ENCODE measurements at places on chromosomes 6 and 20.

GRCh38 chr20:43726811-43727338 is at the start of gene GTSF1L:
Gene GTSF1L, minus strand, starts transcription at chr20:43727002. Its CDS starts 308 bp downstream, at chr20:43726694.
- no peak for DNase-seq

DNA sequence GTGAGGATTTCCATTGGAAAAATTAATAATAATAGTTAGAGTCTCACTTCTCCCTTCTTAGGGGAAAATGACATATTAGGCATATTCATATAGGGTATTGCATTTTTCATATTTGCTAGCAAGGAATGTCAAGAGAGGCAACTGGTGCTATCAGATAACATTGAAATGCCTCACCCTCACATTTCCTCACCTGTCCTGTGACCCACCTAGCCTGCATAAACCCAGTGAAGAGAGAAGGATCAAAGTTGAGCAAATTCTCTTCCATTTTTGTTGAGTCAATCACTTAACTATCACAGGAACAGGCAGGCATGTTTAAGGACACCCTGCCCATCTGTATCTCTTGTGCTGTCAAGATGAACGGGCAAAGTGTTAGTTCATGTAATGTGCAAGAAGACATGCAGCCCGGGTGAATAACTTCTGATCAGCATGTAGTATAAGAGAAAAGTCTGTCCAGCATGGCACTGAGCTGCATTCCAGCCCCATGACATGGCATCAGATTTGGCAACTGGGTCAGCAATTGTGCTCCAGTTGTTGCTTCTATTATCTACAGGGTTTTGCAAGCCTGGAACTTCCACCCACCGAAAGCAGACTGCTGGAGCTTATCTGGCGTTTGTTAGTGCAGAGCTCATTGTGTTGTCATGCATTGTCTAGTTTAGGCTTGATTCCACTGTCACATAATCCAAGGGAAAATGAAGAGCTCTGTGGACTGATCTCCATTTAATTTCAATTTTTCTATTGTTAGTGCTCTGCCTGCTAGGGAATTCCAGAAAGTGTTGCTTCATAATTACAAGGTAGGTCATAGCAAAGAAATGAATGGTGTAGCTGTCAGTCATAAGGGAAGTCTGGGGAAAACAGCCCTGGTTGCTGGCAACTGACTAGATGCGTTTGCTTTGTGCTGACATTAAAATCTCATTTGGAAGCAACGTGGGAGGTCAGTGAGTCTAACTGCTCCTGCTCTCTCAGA is 138.4 kb upstream of the TNFAIP3 start:
- no peak for DNase-seq

- DNase-seq: no peak
These were observed 628.1 kb upstream of the CITED2 start for GRCh38 chr6:140002396-140003022.

DNA sequence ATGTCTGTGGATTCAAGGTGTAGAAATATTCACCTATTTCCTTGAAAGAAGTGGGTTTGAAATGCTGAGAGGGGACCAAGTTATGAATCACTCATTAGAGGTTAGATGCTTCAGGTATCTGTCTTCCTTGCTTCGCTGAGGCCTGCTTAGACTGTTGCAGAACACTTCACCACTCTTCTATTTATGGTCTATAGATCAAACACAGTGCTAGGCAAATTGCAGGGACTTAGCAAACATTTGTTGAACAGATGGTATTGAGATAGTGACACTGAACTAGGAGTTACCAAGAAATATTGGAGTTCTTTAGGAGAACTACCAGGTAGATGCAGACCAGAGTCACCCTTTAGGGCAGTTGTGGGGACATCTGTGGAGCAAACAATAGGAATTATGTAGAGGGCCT is 123.8 kb downstream of the RFPL4B start:
- no peak for DNase-seq

- no peak for DNase-seq
These were observed 18.7 kb downstream of the SGK1 start for GRCh38 chr6:134299236-134299635.

GRCh38 chr6:3789896-3790558 is 38.5 kb upstream of the PXDC1 start:
- no peak for DNase-seq

- DNase-seq: no peak
These were observed 239.1 kb downstream of the CDC5L start for GRCh38 chr6:44626616-44627015.

GRCh38 chr6:117870486-117871242 is 36.4 kb upstream of the SLC35F1 start:
- DNase-seq: no peak

DNA sequence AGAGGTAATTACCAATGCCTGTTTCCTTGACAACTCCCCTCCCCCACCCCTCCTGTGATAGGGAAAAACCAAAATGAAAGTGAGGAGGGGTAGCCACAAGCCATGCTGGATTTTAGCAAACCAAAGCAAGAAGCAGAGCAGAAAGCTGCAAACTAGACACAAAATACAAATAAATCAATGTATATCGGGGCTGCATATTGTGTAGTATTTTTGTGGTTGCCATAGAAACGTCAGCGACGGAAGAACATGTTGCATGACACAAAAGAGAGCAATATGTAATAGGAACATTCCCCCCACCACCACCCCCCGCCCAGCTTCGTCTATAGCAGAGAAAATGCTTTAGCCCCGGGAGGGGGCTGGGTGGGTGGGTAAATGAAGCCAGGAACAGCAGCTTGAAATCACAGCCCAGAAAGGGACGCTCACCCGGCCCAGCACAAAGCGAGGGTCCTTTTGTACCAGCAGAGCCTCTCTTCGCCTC is 548 bp downstream of the AGPAT4 start:
- DNase-seq: no peak

DNA sequence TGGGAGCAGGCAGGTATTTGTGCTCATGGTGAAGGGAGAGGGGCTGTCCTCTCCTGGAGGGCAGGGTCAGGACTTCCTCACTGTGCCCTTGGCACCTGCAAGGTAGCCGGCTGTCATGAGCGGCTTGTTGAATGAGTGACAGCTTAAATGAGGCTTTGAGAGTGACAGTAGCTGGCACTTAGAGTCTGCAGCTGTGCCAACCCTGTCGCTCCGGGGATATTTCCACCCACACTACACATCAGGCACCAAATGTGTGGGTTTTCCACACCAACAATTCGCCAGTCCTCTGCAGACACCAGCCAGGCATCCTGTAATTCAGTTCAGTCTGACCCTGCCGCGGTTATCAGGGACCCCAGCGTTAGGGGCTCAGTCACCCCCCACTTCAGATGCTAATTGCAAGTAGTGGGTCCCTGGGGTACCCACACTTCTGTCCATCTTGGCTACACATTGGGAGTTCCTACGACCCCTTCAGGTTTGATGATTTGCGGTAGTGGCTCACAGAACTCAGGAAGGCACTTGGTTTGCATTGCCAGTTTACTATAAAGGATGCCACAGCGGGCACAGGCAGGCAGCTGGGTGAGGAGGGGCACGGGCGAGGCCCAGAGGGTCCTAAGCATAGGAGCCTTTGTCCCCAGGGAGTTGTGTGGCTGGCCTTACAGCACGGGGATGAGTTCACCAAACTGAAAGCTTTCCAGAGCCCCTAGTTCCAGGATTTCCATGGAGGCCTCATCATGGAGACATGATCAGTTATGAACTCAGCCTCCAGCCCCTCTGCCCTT is 9.1 kb downstream of the MTG2 start:
- no peak for DNase-seq

DNA sequence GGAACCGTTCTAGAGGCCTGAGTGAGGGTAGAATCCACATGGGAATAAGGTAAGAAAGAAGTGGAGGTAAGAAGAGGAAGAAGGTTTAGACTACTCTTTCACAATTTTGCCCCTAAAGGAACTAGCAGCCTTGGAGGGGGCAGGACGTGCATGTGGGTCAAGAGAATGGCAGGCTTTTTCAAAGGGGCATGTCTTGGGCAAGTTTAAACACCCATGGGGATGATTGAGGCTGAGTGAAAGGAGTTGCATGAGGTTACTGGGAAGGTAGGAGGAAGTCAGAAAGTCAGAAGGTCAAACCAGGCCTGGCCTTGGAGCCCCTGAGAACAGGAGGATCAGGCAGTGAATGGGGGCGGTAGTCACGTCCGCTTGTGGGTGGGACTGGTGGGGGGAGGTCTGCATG is 10.2 kb downstream of the ADA start:
- no peak for DNase-seq

GRCh38 chr20:32564921-32565734 is 20.0 kb downstream of the NOL4L start:
- DNase-seq: no peak

- no peak for DNase-seq
These were observed 77.4 kb upstream of the TMEM170B start for GRCh38 chr6:11460001-11460668.

- DNase-seq: no peak
These were observed 18.3 kb upstream of the GPRC6A start for GRCh38 chr6:116847227-116847626.

DNA sequence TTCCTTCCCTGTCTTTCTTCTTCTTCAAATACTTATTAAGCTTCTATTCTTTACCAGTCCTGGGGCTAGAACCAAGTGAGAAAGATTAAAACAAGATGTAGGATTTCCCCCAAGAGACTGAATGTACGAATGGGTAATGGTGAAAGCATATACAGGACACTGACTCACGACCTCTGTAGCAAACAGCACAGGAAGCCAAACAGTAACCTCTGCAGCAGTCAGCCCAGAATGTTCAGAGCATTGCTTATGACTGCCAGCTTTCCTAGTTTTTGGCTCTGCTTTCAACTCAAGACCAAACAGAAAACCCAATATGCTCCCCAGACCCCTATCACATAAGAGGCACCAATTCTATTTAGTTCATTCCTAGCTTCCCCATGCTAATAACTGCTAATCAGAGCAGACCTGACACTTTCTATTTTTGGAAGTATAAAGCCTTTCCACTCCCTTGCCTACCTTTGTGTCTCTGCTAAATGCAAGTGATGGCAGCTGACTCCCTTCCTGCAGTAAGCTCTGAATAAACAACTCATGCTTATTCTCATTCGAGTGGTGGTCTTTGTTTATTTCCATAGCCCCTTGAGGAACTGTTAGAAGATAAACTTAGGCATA is 690.6 kb downstream of the EPM2A start:
- DNase-seq: no peak

DNA sequence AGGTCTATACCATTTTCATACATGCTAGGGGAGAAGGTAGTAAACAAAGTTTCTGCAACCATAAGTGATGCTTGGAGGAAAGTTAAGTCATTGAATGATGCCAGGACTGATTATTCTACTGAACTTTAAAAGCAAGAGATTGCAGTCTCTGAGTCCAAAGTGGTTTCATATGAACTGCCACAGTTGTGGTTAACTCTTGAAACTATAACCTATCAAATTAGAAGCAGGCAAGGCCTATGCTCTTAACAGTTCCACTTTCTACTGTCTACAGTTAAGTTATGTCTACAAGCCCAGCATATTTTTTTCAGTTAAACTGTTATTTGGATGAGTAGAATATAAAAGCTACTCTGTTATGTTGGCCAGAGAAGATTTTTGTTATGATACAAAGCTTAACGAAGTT is 326.5 kb upstream of the RUNX2 start:
- no peak for DNase-seq

- peak; percentile 15 for DNase-seq
These were observed 74.1 kb downstream of the LAMA4 start for GRCh38 chr6:112180095-112180820.

GRCh38 chr20:49448917-49449316 is 33.6 kb downstream of the KCNB1 start:
- no peak for DNase-seq

GRCh38 chr6:36514554-36515456 is 32.5 kb downstream of the STK38 start:
- no peak for DNase-seq

- no peak for DNase-seq
These were observed 164.9 kb downstream of the ARHGAP18 start for GRCh38 chr6:129544892-129545612.

GRCh38 chr6:318243-318890 is 26.1 kb downstream of the DUSP22 start:
- no peak for DNase-seq

DNA sequence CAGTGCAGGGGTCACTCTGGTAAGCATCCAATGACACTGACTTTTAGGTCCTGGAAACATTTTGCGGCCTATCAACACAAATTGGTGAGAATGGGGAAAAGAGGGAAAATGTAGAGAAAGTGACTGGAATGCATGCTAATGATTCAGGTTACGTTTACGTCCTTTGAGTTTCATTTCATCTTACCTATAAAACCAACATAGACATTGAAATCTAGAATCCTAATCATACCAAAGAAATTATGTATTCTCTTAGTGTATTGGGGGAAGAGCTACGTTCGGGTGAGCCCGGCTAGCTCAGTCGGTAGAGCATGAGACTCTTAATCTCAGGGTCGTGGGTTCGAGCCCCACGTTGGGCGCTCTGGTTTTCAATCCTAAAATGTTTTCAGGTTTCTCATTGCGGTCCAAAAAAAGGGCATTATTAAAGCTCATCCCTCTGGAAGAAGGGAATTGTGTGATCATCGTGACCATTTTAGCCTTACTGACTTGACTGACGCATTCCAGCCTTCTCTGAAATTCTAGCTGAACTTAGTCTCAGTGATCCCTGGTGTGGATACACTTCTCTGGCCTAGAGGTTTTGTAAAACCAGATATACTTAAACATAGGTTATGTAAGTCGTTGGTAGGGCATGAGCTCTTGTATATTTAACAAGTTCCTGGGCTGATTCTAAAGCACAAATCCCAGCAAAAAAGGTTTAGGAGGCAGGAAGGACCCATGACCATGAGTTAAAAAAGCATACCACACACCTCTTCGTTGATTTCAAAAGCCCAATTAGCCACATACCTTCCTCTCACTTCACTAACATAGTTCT is 18.3 kb downstream of the HMGN4 start:
- peak; percentile 30 for DNase-seq

Data from stimulated activated CD4-positive, alpha-beta T cell treated with anti-CD3 and anti-CD28 coated beads, Interleukin-15, amount 100 ng/mL, for 48 hours (primary cell).